ENCODE measurements at places on chromosomes 3 and 15.
A peak's percentile ranks its signal among the peaks of the same experiment; 100 is the strongest.

- no peak for DNase-seq
These were observed 557.8 kb upstream of the CCDC54 start for GRCh38 chr3:106819440-106819839.

DNA sequence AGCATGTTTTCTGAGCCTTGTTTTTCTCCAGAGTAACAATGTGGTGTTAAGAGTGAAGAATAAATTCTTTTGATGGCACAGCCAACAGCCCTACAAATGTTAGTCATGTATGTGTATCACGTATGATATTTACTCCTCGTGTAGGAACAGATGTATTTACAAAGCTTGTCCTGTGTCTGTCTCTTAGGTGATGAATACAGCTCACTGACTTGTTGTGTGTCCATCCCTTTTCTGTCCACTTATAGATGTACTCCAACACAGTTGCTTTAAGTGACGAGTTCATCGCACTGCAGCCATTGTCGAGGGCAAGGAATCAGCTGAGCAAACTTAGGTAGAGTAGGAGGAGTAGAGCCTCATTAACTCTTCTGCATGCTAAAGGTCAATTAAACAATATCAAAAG is 78.1 kb downstream of the DCUN1D1 start:
- DNase-seq = peak; percentile 23

GRCh38 chr3:140243575-140243974 is 308.6 kb downstream of the CLSTN2 start:
- DNase-seq = no peak

GRCh38 chr15:51917493-51917892 is 54.1 kb downstream of the LEO1 start:
- no peak for DNase-seq

- DNase-seq = no peak
These were observed 144.2 kb upstream of the SNTN start for GRCh38 chr3:63508305-63508704.

DNA sequence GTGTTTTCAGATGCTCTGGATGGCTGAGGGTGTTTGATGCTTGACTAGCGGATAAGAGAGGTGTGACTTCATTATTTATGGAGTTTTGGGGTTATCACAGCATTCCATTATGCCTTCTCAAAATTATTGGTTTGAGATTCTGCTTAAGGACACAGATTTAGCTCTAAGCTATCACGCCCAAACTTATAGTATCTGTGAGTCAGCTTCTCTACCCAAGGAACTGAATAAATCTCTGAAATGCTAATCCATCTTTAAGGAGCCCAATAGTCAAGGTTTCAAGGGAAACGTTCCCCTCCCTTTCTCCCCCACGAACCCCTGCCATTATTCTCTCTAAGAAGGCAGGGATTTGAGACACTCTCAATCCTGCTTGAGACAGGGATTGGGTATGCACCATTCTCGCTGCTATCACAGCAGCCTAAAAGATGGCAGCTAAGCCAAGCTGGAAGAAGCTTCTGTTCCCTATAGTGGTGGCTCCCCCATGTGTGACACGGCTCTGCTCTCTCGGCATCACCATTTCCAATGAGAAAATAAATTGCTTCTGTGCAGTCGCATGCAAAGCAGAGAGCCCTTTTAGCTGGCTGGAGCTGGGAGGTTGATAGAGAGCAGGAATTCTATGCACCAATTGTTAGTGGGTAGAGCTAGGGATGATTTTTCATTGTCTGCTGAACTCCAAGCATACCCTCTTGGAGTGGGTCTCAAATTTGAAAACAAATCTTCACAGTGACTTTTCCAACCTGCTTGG is 151.1 kb downstream of the IL20RB start:
- no peak for DNase-seq

DNA sequence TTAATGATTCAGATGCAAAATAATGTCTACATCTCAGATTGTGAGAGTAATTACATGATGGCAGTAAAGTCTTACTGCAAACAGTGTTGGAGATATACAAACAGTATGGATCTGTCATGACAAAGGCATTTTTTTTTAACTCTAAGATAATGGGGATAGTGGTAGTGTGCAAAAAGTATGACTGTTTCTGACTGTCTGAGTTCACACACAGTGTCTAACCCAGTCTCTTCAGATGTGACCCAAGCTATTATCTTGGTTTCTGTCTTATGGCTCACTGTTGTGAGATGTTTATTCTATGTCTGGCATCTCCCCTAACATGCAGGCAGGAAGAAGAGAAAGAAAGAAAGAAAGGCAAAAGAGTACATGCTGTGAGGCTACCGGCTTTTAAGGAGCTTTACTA is 17.0 kb downstream of the RPL39L start:
- DNase-seq = no peak

- peak; percentile 35 for DNase-seq
These were observed 121.0 kb downstream of the TFDP2 start for GRCh38 chr3:142028243-142028777.

DNA sequence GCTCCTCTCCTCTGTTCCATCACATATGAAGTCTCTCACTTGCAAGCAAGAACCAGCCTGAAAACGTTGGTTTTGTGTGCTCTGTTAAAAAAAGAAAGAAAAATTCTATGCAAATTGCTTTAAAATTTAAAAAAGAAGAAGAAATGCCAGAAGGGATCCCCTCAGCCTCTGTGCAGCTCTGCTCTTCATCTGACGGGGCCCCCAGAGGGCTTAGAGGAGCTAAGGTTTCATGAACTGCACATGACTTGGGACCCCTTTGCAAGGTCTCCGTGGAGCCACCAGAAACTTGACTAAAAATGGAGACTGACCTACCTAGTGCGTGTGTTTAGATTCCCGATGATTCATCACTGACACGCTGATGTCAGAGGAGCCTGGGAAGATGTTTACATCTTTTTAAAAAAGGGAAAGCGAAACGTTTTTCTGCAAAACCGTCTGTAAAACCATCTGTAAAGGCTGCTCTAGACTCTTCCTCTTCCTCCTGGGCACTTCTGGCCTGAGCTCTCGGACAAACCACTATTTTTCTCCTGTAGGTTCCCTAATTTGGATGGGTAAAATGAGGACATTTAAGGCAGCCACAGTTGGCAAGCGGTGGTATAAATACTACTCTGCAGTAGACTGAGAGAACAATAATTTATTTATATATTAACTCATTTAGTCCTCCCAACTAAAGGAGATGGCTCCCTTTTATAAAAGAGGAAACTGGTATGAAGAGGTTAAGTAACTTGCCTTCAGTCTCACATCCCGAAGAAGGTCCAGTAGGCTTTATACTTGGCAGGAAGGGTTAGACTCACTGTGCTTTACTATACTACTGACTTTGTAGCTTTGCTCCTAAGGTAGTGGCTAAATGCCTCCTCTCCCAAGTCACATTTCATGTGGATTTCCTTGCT is 67.2 kb upstream of the POLG start:
- DNase-seq = no peak

- DNase-seq = no peak
These were observed 9.0 kb downstream of the PODXL2 start for GRCh38 chr3:127637971-127638370.

DNA sequence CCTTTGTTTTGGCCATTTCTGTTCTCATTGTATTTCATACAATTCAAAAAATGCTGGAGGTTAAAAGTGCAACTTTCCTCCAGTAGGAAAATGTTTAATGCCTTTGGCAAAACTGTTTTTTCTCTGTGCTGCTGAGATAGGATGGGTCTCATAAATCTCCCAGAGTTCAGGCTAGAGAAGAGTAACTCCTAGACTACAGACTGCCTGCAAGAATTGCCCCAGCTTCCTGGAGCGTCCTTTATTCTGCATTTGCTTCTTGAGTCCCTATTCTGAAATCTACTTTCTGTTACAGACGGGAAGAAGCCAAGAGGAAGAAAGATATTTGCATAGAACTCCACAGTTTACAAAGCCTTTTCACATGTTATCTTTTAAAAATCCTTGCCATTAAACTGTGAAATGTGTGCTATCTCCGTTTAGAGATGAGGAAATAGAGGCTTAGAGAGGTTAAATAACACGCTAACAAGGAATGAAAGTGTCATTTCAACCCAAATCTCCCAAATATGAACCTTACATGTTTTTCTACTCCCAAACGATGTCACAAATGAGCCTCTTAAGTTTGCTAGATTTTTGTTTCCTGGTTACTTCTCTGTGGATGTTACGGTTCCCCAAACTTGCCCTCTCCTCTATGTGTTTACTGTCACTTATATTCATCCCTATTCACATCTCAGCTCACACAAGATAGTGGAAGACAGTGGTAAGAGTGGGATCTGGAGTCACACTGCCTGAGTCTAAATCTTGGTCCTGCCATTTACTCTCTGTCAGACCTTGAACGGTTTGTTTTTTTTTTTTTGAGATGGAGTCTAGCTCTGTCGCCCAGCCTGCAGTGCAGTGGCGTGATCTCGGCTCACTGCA is 17.4 kb downstream of the NANOGP8 start:
- no peak for DNase-seq

GRCh38 chr3:97882975-97883598 is 61.3 kb downstream of the CRYBG3 start:
- no peak for DNase-seq

GRCh38 chr15:101131489-101132389 is 120.1 kb downstream of the CHSY1 start:
- DNase-seq = no peak
